ENCODE measurements at places on chromosomes 2 and 18.

DNA sequence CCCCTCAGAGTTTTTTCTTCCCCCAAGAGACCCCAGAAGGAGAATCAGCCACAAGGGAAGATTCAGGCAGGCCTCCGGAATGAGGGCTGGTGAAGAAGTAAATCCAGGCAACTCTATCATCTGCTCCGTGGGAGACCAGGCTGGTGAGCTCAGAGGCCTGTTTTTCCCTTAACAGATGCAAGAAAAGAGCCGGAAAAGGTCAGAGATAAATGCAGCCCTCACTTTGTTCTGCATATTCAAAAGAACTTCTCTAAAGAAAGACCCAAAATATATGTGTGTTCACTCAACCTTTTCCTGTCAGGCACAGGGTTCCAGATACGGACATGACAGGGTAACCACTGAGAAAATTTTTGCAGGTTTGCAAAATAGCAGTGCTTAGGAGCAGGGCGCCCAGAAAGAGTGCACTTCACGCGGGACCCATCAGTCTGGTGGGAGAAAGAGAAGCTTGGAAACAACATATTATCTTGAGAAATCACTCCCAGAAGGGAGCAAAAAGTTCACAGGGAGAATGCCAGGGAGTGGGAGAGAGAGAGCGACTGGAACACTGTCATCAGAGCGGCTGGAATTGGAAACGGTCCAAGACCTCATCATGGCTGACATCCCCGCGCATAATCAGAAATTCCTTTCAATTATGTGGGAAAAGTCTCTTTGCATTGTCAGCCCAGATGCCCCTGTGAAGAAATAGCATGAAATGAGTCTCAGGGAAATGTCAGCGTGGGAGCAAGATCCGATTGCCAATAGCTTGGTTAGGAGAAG is 244.8 kb upstream of the SLC14A2 start:
- DNase-seq = peak; percentile 17

GRCh38 chr2:134178138-134178877 is 75.6 kb upstream of the MGAT5 start:
- no peak for DNase-seq

- no peak for DNase-seq
These were observed 62.7 kb upstream of the NT5C1B start for GRCh38 chr2:18651842-18652774.

DNA sequence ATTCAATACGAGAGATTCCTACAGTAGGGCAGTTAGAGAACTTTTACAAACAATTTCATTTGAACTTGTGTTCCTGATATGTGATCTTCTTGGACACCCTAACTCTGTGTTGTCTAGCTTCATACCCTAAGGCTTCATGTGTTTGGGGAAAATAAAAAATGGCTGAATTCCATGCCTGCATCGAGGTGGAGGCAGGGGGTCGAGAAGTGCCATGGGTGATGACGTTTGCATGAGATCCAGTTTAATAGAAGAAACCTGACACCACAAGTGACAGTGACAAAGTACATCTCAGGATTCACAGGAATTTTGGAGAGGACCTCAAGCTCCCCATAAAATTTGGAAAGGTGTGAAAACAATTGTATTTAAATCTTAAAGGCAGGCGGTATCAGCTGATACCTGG is 169.2 kb upstream of the NABP1 start:
- no peak for DNase-seq

DNA sequence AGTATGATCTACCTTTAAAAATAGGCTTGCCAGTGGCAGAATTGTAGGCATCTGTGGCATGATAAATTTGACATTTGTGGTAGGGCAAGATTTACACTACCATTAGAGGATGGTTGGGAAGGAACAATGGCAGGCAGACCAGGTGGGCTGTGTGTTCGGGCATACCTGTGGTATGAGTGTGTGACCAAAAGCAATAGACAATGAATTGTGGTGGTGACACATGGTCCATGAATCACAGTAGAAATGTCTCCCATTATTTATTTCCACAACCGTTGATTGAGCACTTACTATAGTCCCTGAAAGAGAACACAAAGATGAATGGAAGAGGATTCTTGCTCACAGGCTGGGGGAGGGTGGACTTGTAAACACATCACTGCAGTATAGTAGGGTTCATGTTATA is 29.9 kb upstream of the RUFY4 start:
- no peak for DNase-seq

DNA sequence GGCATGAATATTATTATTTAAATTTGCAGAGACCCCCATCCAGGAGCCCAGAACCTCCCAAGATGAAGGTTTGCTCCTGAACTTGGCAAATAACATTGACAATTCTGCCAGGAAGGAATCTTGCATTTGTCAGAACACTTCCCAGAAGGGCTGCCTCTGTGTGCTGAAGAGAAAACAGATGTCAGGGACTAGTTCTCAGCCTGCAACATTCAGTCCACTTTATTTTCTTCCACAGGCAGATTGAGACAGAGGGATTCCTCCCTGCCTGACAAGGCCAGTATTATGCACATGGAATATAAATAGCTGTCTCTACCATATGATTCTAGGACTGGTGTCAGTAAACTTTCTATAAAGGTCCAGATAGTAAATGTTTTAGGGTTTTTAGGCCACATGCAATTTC is 171.5 kb upstream of the SIX2 start:
- no peak for DNase-seq

DNA sequence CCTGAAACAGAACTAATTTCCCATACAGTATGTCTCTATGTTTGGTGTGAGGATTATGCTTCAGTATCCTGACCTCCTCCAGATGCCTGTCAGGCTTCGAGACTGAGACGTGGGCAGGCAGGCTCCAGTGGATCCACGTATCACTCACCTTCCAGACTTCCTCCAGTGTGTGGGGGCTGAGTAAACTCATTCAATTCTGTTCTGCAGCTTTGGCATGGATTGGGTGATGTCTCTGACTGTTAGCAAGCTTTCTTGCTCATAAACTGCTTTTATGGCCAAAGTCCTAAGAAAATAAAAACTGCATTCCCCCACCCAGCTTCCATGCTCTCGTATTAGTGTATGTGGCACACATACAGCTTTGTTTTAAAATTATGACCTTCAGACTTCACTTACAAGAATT is 53.6 kb downstream of the CCDC93 start:
- DNase-seq = no peak

DNA sequence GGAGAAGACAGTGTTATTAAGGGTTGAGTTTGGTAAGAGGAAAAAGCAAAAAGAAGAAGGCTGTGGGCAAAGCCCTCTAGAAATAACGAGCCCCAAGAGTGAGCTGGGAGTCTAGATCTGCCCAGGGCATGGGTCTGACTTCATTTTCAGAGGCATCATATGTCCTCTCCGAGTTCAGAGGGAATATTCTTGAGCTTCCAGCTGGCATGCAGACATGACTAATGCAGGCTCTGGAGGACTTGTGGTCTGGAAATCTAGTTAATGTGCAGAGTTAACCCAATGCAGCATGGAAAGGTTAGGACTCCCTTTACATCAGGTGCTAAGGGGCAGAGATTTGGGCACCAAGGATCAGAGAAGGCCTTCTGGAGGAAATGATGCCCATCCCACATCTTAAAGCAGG is 7.3 kb downstream of the ACMSD start:
- DNase-seq = no peak

- DNase-seq = no peak
These were observed 33.7 kb downstream of the LCT start for GRCh38 chr2:135803278-135803677.

DNA sequence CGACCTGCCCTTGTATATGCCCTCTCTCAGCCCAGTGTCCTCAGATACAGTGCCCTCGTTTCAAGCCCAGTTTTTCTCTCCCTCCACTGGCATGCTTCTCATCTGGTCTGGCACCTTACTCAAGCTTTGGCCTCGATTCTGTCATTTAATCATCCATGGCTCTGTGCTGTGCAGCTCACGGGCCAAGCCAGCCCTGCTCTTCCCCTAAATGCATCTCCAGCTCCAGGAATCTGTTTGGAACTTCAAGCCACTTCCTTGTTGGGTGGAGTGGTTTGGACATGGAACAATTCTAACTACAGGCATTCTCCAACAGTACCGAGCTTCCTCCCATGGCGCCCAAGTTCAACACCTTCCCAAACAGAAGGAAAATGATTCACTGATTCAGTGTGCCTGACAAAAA is 76.7 kb upstream of the ZNF397 start:
- DNase-seq = no peak

GRCh38 chr2:72576861-72577260 is 249.0 kb downstream of the EXOC6B start:
- DNase-seq = no peak

- peak; percentile 40 for DNase-seq
These were observed 22.8 kb downstream of the ZSCAN30 start for GRCh38 chr18:35267161-35267651.

DNA sequence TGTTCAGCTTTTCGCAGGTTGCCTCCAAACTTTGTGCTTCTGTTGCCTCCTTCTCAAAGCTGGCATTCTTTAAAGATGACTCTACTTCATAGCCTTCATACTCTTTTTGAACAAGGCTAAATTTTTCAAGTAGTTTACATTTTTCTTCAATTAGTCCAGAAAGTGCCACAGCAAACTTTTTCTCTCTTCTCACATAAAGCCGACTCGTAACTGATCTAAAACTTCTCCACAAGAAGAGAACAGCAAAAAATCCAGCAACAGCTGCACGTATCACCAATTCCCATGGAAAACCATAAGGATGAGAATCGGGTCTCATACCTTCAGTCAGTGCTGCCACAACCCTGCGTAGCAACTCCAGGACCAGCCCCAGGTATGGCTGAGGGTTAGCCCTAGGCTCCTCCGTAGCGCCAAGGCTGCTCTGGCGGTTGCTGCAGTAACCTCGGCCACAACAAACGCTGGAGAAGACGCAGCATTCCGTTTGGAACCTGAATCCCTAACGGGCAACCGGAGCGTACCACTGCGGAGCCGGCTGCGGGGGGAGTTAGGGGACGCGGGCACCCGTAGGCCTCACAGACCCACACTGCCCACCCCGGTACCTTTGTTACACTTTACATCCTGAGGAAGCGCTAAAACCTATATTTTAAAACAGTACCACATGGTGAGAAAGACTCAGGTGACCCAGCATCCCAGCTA is at the start of gene CTAGE1:
Gene CTAGE1, minus strand, starts transcription at position 420 of the 693 bp plus-strand sequence. Its CDS starts 104 bp downstream, at position 316.
- no peak for DNase-seq

DNA sequence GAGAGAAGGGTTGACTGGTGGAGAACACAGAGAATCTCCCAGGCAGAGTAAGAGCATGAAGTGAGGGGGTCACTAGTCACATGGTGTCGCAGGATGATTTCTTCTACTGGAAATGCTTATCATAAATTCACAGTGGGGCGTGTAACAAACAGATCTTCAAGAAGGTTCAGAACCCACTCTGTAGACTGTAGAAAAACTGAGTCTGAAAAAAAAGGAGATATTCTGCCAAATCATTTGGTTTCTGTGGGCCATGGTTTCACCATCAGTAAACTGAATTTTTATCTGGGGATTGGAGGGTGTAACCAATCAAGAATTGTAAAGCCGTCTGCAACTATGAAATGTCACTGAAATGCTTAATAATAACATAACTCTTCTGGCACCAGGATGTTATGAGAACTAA is 15.0 kb downstream of the TPGS2 start:
- no peak for DNase-seq

DNA sequence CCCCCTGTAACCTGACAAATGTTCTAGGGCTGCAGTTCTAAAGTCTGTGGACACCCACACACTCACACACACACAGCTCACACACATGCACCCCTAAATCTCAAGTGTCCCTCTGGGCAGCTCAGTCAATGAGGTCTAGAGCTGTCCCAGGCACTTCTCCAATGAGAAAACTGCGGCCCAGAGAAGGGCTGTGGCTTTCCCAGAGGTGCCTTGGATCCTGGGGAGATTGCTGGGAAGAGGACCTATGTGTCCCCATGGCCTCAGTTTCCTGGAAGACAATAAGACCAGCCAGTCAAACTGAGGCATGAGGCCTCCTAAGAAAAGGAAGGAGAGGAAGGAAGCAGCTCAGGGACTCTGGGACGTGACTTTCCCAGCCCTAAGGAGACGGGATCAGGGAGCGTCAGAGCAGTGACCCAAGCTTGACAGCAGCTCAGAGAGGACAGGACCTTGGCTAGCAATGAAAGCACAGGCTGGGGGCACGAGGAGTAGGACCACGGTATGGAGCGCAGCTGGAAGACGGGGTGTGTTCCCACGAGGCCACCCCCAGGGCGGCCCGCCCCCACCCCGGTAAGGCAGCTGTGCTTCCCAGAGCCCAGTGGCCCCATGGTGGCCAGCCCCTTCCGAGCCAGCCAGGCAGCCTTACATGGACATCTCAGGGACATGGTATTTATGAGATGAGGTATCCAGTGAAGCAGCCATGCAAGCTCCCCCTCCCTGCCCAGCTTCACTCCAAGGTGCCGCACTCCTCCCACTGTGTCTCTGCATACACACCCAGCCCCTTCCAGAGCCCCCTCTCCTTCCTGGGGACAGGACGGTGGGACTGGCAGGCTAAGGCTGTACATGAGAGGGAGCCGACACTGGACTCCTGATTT is 46.0 kb downstream of the TNS1 start:
- DNase-seq = no peak

- no peak for DNase-seq
These were observed 12.2 kb upstream of the POU3F3 start for GRCh38 chr2:104841744-104842143.

DNA sequence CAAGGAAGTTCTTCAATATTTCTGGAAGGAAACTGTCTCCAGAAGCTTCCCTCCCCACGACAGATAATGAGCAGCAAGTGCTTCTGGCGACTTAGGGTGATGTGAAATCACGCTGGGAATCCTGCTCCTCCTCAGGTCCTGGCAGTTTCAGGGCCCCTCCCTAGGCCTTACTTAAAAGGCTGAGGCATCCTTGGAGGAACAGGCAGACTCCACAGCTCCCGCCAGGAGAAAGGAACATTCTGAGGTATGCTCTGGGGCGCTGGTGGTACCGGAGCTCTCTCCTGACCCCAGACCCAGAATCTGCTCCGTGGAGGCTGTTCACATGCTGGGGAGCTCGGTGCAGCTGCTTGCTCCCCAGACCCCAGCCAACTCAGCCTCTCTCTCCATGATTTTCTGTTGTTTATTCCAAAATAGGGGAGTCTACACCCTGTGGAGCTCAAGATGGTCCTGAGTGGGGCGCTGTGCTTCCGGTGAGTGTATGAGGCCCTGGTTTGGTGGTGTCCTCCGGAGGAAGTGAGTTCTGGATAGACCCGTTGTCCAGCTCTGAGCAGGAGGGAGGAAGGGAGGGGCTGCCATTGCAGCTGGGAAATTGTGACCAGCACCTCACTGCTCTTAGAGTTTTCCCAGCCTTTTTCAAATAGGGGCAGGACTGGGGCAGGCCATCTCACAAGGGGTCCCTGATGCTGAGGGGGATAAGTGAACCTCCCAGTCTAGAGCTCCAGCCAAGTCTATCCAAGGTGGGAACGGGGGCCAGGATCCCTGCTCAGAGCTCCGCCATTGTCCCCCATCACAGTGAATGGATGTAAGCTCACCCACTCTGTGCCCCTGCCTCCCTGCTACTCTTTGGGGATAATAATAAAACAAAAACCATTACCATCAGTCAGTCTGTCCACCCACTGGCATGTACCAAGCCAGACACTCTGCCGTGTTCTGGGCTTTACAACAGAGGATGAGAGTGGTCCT is at the start of gene IL36RN:
Gene IL36RN, plus strand, starts transcription at position 201 of the 963 bp plus-strand sequence. Its CDS starts 241 bp downstream, at position 442.
- no peak for DNase-seq
